Caco-2 (cell line): ENCODE measurements at places on chromosomes 12 and 14. TPM values are rescaled to one million over a fixed set of nuclear protein-coding genes. Genes with fewer than 3 reads are reported as not detected.

MTA1 gene
- 158 and 167 TPM in 2 replicates for total RNA-seq

SYT1 gene
- total RNA-seq, result 0.39 and 1.2 TPM in 2 replicates

KIF26A gene
- total RNA-seq, result 4.2 and 5.5 TPM in 2 replicates

ARMH4 gene
- total RNA-seq, result 0.07 and 0.16 TPM in 2 replicates

C1S gene
- total RNA-seq, result 5.3 and 6.1 TPM in 2 replicates

SERPINA6 gene
- total RNA-seq, result 0.32 and 0.56 TPM in 2 replicates

CRADD gene
- 29.2 and 30.6 TPM in 2 replicates for total RNA-seq

GRCh38 chr14:58607952-58608317 lies 29.8 kb upstream of the DACT1 start:
- H3K36me3 ChIP-seq, result no peaks in the 10 kb centered on the region
- no peaks in the 10 kb centered on the region for H3K4me1 ChIP-seq
- no peak for DNase-seq
- no peak overlapping the region for H3K4me3 ChIP-seq
- no peak overlapping the region for H3K27ac ChIP-seq
- no peaks in the 10 kb centered on the region for H3K27me3 ChIP-seq

GRCh38 chr12:51904951-51905470 lies 2.3 kb upstream of the ACVRL1 start:
- no peak overlapping the region for H3K27ac ChIP-seq
- peaks cover 6% of the 10 kb centered on the region for H3K4me1 ChIP-seq
- H3K4me3 ChIP-seq, result no peak overlapping the region
- no peaks in the 10 kb centered on the region for H3K36me3 ChIP-seq
- no peak for DNase-seq
- H3K27me3 ChIP-seq, result no peaks in the 10 kb centered on the region

DNA sequence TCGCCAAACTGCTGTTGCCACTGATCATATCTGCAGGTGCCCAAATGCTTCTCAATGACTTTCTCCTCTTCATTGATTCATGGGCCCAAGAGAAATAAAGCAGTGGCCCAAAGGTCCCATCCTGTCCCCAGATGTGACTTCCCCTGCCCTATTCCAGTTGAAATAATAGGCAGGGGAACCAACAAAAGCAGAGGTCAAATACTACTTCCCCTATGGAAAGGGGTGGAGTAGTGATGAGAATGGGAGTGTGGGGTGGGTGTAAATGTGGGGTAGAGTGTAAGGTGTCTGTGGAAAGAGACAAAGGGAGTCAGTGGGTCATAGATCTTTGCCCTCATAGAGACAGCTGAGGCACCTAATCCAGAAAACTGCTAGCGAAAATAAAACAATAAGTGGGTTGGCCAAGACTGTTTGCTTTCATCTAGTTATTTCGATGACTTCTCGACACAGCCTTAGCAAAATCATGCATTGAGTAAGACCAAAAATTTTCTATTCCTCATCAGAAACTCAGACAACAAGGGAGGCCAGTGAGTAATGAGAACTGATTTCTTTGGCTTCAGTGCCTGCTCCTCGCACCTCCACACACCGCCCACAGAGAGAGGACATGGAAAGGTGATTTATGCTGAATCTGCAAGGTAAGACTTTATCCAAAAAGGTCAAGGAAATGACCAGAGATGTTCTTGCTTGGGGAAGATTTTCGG lies 10.9 kb upstream of the IL22 start:
- DNase-seq, result no peak
- H3K36me3 ChIP-seq, result no peaks in the 10 kb centered on the region
- H3K4me1 ChIP-seq, result no peaks in the 10 kb centered on the region
- H3K27me3 ChIP-seq, result peaks cover 2% of the 10 kb centered on the region

GRCh38 chr12:110079477-110080400 lies 31.4 kb upstream of the C12orf76 start:
- no peak for DNase-seq
- H3K4me3 ChIP-seq, result no peak overlapping the region
- H3K36me3 ChIP-seq, result no peaks in the 10 kb centered on the region

- H3K36me3 ChIP-seq, result no peaks in the 10 kb centered on the region
- DNase-seq, result no peak
- no peaks in the 10 kb centered on the region for H3K4me1 ChIP-seq
- H3K27me3 ChIP-seq, result no peaks in the 10 kb centered on the region
- no peak overlapping the region for H3K27ac ChIP-seq
Observed at GRCh38 chr12:96204381-96204780, 10.2 kb downstream of the ELK3 start.

- H3K4me3 ChIP-seq, result no peak overlapping the region
- H3K27ac ChIP-seq, result no peak overlapping the region
- no peaks in the 10 kb centered on the region for H3K36me3 ChIP-seq
- no peaks in the 10 kb centered on the region; the same call in 1 of the 2 replicates for H3K4me1 ChIP-seq
- DNase-seq, result no peak
- no peaks in the 10 kb centered on the region for H3K27me3 ChIP-seq
Observed at GRCh38 chr14:54146601-54147000, 190.0 kb upstream of the BMP4 start.

GRCh38 chr12:50690925-50691324 lies 73.0 kb upstream of the ATF1 start:
- no peak for DNase-seq
- no peaks in the 10 kb centered on the region for H3K36me3 ChIP-seq
- H3K27me3 ChIP-seq, result no peaks in the 10 kb centered on the region
- peaks cover 12% of the 10 kb centered on the region; the same call in 1 of the 2 replicates for H3K4me1 ChIP-seq
- no peak overlapping the region for H3K4me3 ChIP-seq

- H3K4me1 ChIP-seq, result no peaks in the 10 kb centered on the region
- no peak overlapping the region for H3K4me3 ChIP-seq
- H3K27me3 ChIP-seq, result no peaks in the 10 kb centered on the region
- H3K36me3 ChIP-seq, result no peaks in the 10 kb centered on the region
- DNase-seq, result no peak
Observed at GRCh38 chr12:77746096-77746495, 84.6 kb upstream of the NAV3 start.

GRCh38 chr12:64180951-64181350 lies 41.1 kb downstream of the KICS2 start:
- no peak overlapping the region for H3K4me3 ChIP-seq
- H3K27ac ChIP-seq, result peak overlapping the region; percentile 23
- DNase-seq, result no peak
- peaks cover 42% of the 10 kb centered on the region for H3K4me1 ChIP-seq

DNA sequence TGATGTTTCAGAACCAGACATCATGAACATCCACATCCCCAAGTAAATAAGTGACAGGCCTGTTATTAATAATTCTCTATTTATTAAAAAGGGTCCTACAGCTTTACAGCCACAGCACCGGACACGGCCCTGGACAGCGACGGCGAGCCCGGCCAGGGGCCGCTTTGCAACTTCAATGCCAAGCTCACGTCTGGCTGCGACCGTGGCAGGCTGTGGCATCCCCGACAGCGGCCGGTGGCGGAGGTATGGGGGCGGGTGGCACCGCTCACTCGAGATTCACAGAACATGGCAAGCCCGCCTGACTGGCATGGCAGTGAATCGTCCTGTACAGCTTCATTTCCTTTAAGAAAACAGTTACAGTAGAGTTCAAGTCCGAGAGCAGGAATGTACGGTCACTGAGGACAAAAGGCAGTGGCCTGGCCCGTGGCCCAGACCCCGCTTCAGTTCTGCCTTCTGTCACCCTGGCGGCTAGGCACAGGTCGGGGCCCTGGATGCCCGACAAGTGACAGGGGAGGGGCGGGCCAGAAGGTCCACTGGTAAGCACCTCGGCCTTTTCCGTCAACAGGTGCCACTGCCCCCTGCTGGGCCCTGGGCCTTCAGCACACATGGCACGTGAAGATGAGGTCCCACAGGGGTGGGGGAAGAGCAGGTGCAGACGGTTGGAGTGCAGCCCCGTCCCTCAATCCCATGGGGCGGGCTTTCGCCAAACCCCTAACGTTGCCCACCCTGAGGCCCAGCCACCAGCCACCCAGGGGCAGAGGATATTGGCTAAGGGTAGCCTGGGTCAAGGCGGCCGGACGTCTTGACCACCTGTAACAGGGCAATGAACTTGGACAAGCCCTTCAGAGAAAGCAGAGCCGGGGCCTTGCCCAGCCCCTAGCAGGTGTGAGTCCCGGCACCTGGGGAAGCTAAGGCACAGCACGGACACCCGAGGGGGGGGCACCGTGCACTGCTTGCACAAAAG lies 30.3 kb downstream of the HIP1R start:
- 0 out of 2 replicates have a peak, but pooled peaks cover 3% of the 10 kb centered on the region for H3K4me1 ChIP-seq
- DNase-seq, result peak; percentile 51
- no peaks in the 10 kb centered on the region for H3K27me3 ChIP-seq
- H3K4me3 ChIP-seq, result no peak overlapping the region

GRCh38 chr14:22606380-22606779 lies 8.3 kb downstream of the ABHD4 start:
- H3K27me3 ChIP-seq, result no peaks in the 10 kb centered on the region
- DNase-seq, result peak; percentile 71
- H3K27ac ChIP-seq, result peak overlapping the region; percentile 92
- H3K36me3 ChIP-seq, result peaks cover 7% of the 10 kb centered on the region
- peaks cover 69% of the 10 kb centered on the region for H3K4me1 ChIP-seq

DNA sequence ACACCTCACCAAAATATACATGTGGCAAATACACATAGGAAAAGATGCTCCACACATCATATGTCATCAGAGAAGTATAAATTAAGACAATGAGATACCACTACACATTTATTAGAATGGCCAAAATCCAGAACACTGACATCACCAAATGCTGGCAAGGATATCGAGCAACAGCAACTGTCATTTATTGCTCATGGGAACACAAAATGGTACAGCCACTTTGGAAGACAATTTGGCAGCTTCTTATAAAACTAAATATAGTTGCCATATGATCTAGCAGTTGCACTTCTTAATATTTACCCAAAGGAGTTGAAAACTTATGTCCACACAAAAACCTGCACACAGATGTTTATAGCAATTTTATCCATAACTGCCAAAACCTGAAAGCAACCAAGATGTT lies 7.0 kb upstream of the KCNK13 start:
- H3K4me3 ChIP-seq, result no peak overlapping the region
- no peak for DNase-seq
- H3K4me1 ChIP-seq, result no peaks in the 10 kb centered on the region

- no peak overlapping the region for H3K27ac ChIP-seq
- H3K36me3 ChIP-seq, result no peaks in the 10 kb centered on the region
- no peak overlapping the region for H3K4me3 ChIP-seq
- DNase-seq, result no peak
- no peaks in the 10 kb centered on the region for H3K4me1 ChIP-seq
Observed at GRCh38 chr14:94483729-94484275, 7.8 kb upstream of the SERPINA9 start.
